Type B pancreatic cell (in vitro differentiated cells): ENCODE measurements at places on chromosomes 12 and 14.

DNA sequence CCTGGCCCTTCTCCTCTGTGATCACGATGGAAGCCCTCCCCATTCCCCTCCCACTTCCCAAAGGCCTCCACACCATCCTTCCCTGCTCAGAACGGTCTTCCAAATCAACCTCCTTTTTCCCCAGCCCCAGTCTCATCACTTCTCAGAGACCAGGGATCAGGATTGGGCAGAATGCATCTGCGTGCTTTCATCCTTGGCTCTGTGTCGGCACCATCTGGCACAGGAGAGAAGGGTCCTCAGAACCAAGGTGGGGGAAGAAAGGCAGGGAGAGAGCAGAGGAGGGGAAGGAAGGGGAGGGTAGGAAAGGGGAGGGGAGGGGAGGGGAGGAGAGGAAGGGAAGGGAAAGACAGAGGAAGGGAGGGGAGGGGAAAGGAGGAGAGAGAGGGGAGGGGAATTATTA is 52.4 kb upstream of the FICD start:
- no peak for DNase-seq

GRCh38 chr12:124006085-124006845 is 33.2 kb downstream of the ZNF664 start:
- DNase-seq, result no peak

DNA sequence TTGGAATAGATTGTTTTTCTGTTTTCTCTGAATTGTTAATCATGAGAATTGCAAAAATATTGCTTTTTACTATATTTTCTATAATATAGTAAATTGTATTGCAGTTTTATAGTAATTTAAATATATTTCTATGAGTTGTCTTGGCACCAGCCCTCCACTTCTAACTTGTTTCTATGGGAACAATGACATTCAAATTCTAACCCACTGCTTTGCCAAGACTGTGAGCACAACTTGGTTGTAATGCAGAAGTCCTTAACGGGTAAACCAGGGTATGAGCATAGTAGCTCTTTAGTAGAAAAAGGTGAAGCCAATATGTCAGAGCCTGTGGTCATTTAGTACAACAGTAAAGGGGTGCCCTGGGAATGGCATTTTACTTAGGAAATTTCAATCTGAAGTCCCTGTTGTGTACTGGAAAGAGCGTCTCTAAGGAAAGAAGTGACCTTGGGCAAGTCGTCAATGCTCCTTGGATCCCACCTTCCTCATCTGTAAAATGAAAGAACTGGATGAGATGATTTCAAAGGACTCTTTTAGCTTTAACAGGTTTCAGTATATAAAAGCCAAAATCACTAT is 283.3 kb downstream of the ATP23 start:
- DNase-seq, result no peak

GRCh38 chr12:122403831-122404230 is 18.6 kb downstream of the CLIP1 start:
- DNase-seq, result no peak

DNA sequence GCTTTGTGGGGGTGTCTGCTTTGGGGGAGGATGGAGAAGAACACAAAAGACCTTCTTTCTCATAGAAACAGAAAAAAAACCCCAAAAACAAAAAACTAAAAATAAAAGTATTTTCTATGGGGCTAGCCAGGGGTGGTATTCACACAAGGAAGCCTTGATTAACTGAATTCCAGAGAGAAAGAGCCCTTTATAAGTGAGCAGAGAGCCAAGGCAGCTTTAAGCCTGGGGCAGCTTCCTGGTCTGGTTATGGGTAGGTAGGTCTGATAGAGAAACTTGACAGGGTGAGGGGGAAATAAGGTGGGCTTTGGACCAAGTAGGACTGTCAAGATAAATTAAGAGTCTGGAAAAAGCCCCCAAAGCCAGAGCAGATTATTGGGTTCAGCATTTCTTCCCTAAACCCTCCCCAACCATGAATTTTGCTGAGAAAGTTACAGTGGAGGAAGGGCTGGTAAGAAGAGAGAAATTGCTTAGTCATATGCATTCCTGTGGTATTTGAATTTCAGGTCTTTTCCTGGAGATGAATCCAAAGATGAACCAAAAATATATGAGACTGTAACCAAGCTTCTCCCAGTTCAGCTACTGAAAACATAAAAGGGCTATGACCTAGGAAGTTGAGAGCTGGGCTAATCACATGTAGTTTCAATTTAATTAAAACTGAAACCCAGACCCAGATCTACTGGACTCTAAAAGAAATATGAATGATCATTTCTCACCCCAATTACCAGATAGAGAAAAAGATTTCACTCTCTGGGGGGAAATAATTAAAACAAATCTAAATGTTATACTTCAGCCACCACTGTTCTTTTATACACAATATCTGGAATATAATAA is 144.8 kb downstream of the TBC1D30 start:
- no peak for DNase-seq

DNA sequence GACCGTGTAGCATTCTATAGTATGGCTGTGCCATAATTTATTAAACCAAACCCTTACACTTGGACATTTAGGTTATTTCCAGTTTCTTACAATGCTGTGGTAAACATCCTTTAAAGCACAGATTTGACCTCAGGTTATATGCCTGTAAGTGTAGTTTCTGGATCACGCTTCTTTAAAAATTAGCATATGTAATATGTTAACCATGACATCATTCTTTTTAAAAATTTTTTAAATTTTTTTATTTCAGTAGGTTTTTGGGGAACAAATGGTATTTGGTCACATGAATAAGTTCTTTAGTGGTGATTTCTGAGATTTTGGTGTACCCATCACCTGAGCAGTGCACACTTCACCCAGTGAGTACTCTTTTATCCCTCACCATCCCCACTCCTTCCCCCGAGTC is 18.3 kb downstream of the SAMD4A start:
- no peak for DNase-seq
